Foreskin keratinocyte (primary cell): ENCODE measurements at places on chromosomes 3 and 15. TPM values are rescaled to one million over a fixed set of nuclear protein-coding genes. Genes with fewer than 3 reads are reported as not detected.

MRAS gene
- total RNA-seq: 2.9 and 6.3 TPM in 2 replicates

GPR15 gene
- total RNA-seq: not detected in 2 replicates

GFM1 gene
- total RNA-seq: 29.8 and 35.9 TPM in 2 replicates

SAXO2 gene
- 1.2 and 1.7 TPM in 2 replicates for total RNA-seq

CDHR4 gene
- not detected in 2 replicates for total RNA-seq

NR2F2 gene
- total RNA-seq: 24.9 and 30.6 TPM in 2 replicates

CKMT1A gene
- 28.7 and 86.0 TPM in 2 replicates for total RNA-seq

SLC28A1 gene
- total RNA-seq: not detected in 2 replicates

NR1I2 gene
- not detected in 2 replicates for total RNA-seq

HYKK gene
- 1.7 and 2.4 TPM in 2 replicates for total RNA-seq

LTK gene
- total RNA-seq: not detected in 2 replicates

SLC24A5 gene
- total RNA-seq: not detected in 2 replicates

TLR9 gene
- total RNA-seq: not detected in 2 replicates

CHRM5 gene
- not detected in 2 replicates for total RNA-seq

GPR62 gene
- total RNA-seq: not detected in 2 replicates

MGLL gene
- total RNA-seq: 48.7 and 54.9 TPM in 2 replicates
